K562 (cell line): ENCODE measurements at places on chromosomes 3 and 15. TPM values are rescaled to one million over a fixed set of nuclear protein-coding genes. Genes with fewer than 3 reads are reported as not detected.
A peak's percentile ranks its signal among the peaks of the same experiment; 100 is the strongest.

The SLC6A11 gene
- total RNA-seq = not detected in 2 replicates

The CCDC191 gene
- 0.09 and 0.11 TPM in 2 replicates for total RNA-seq

GRCh38 chr3:9214599-9214998 is 34.8 kb downstream of the SRGAP3 start:
- DNase-seq = no peak

DNA sequence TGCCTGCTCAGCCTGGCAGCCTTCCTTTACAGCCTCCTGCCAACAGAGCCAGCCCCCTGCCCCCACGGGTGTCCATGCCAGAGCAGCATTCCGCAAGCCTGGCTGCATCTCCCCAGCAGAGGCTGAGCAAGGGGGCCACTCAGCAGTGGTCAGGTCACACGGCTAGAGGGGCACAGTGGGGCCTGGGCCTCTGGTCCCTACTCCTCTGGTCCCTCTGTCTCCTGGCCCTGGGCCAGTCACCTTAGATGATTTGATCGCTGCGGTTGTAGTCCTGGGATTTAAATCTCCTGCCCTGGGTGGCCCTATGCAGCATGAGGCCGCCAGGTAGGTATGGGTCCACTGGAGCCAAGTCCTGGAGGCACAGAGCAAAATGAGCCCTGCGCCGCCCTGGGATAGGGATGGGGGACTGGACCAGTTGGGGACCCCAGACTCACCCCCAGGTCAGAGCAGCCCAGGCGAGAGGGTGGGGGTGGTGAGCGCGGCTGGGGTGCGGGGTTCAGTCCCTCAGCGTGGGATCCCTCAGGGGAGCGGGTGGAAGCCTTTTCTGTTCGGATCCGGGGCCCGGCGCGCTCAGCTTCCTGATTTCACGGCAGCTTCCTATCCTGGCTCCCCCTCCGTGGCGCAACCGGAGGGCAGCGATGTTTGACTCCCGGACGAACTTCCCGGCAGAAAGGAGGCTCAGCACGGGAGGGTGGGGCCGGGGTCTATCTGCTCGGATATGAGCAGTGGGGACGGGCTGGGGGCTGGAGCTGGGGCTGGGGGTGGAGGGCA is at the start of gene ZBTB47:
Gene ZBTB47, plus strand, starts transcription at position 138 of the 771 bp plus-strand sequence. CDS start 4,659 bp downstream, outside the sequence.
- DNase-seq = no peak

The C2CD4B gene
- total RNA-seq = not detected in 2 replicates

DNA sequence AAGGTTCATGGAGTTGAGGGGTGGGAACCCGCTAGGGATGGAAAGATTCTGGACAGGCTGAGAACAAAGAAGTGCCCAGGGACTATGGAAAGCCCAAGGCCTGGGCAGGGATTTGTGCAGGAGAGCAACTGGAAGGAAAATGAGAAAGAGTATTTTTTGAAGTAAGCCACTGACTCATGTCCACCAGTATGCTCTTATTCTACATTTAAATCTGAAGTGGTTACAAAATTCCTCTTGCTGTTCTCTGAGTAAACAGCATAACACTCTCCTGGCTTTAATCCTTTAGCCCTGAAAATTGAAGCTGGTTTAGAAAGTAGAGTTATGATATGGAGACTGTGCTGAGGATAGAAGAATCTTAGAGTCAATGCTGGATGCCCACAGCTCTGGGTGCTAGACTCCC is 165.2 kb downstream of the ISL2 start:
- DNase-seq = no peak

The SLC22A13 gene
- 0.29 and 0.49 TPM in 2 replicates for total RNA-seq

The BLM gene
- total RNA-seq = 43.4 and 43.9 TPM in 2 replicates

GRCh38 chr15:50380089-50380488 is 25.1 kb upstream of the GABPB1 start:
- no peak for DNase-seq

DNA sequence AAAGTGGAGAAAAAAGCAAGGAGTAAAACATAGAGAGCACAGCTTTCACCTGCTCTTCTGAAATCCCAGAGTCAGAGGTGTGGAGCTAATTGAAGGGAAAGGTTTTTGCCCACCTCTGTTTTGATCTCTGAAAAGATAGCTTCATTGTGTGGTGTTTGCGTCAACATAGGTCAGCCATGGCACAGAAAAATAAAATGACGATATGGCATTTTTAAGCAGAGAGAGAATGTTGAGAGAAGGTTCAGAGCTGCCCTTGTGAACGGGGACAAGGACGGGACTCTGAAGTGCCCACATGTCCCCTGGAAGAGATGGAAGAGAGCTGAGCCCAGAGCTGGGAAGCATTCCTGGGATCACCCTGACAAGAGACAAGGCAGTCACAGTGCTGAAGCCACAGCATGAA is 249.4 kb upstream of the PLSCR5 start:
- no peak for DNase-seq

GRCh38 chr3:135891121-135891520 is 74.4 kb upstream of the PPP2R3A start:
- DNase-seq = no peak

The P2RY13 gene
- not detected in 2 replicates for total RNA-seq

DNA sequence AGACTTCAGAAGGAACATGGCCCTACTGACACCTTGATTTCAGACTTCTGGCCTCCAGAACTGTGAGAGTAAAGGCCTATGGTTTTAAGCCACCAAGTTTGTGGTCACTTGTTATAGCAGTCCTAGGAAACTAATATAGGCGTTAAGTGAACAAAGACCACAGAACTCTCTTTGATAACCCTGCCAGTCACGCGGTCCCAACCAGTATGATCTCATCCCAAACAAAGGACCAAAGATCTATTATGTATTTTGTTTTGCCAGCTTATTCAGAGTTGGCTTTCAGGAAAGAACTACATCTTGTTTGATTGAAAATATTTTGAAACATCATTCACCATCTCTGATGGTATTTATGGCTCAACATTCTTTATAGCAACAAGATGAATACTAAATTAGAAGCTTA is 294.4 kb upstream of the SLCO3A1 start:
- DNase-seq = no peak

- peak; percentile 63 for DNase-seq
These were observed 637.2 kb downstream of the NTRK3 start for GRCh38 chr15:87619161-87619960.

- no peak for DNase-seq
These were observed 54.2 kb upstream of the SPATA12 start for GRCh38 chr3:57006179-57006657.

GRCh38 chr3:12155264-12155663 is 3.4 kb downstream of the TIMP4 start:
- DNase-seq = no peak

DNA sequence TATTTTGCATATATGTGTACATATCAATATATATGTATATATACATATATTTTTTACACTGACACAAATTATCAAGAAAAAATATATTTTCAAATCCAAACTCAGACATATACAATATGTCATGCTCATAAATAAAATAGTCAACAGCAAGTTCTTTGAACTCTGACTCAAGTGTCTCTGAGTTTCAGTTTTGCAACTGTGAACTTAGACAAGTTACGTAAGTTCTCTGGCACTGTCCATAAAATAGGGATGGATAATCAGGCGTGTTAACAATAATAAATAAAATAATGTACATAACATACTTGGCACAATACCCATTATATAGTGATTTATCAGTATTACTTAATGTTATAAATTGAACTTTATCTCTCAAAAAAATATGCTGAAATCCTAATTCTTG is 12.1 kb upstream of the XRN1 start:
- no peak for DNase-seq

DNA sequence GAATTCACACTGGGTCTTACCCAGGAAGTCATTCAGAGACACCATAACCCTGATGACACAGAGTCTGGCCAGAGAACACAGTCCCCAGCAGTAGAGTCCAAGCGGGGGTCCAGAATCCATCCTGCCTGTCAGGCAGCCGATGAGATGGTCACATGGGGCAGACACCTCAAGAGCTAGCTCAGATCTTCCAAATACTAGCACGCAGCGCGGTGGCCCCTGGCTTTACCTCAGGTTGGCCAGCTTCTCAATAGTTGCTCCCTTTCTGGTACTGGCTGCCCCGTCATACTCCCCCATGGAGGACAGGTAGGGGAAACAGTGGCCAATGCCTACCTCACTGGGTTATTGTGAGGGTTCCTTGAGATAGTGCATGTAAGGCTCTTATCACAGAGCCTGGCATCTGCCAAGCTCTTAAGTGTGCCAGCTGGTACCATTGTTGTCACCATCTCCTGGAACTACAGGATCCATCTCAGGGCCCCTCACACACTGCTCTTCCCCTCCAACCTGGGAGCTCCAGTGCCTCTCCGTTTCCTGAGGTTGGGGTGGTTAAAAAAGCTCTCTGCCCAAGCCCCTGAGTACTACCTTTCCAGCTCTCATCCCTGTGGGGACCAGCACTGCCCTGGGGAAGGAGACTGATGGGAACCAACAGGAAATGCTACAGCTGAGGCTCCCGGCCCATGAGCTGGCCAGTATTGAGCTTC is 3.5 kb upstream of the SLC28A1 start:
- no peak for DNase-seq

DNA sequence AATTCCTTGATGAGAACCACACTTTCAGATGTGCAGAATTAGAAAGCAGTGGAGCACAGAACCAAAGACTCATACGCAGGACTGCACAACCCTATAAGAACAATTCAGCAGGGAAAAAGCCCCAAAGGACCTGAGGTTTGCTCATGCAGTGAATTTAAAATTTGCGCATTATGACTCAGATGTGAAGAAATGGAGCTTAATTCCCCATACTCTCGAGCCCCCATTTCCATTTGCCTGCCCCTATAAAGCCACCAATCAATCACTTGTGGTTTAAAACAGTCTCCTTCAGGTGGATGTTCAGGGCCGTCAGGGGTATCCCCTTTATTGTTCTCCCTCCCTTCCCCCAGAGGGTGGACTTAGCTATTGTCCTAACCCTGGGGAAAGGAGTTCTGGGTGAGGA is 221.2 kb downstream of the IGSF11 start:
- no peak for DNase-seq

DNA sequence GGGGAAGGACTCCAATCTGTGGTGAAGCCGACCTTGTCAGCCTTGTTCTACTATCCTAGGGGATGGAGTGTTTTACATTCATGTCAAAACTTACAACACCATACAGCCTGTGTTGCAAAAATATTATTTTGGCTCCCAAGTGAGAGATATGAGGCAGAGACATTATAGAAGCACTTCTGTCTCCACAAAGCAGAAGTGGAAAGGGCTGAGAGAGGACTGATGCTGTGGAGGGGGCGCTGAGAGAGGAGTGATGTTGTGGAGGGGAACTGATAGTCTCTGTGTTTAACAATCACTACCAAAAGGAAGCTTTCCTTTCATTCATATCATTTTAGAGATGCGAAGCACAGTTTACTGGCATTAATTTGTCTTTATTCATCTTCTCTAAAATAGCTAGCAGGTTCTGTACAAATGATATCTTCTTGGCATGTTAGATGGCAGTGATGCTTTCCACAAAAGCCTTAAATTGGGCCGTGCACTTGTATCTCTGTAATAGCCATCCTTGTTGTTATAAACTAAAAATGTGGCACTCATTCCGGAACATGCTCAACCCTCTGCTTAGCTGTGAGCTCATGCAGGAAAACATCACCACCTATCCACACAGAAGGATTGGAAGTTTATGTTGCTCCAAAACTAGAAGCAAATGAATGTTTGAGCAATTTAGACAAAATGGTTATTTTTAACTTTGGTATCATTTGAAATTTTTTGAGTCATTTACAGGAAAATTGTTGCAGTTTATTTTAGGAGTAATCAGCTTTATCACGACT is 134.6 kb upstream of the TP63 start:
- DNase-seq = no peak

DNA sequence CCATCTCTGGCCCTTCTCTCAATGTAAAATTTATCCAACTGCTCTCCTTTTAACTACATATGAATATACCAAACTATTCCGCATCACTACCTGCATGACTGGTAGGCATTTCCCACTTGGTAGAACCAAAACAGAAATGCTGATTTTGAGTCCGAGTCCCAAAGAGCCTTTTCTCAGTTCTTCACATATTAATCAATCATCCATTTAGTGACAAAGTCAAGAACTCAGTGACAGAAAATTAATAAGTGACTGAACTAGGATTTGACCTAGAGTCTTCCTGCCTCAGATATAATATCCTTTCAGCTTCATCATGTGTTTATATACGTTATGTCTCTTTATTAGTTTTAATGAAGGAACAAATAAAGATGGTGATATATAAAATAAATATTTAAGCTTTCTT is 700.6 kb upstream of the GOLIM4 start:
- no peak for DNase-seq

The ATP8B4 gene
- 0.51 and 0.69 TPM in 2 replicates for total RNA-seq

The TMEM212 gene
- total RNA-seq = not detected in 2 replicates

The MYLK gene
- 0.53 and 0.74 TPM in 2 replicates for total RNA-seq

DNA sequence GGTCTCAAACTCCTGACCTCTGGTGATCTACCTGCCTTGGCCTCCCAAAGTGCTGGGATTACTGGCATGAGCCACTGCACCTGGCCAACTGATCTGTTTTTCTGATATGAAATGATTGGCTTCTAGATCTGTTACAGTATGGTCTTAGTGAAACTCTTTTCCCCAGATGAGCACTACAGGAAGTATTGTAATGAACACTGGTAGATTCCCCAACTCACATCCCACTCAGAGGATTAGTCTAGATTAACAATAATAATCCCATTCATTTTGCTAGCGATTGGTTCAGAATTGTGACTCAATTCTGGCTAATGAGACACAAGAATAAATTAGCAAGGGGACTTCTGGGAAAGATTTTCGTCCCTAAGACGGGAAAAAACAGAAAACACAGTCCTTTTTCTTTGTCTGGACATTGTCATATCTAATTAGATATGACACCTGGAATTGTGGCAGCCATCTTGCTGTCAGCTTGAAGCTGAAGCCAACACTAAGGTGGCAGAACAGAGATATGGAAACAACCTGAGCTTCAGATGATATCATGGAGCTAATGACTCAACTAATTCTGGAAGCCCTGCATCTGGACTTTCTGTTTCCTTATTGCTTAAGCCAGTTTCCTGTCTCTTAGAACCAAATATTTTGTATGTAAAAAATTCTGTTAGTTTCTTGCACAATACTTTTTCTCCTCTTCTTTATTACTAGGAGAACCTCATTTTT is 17.4 kb upstream of the NPTN start:
- no peak for DNase-seq

The KBTBD13 gene
- total RNA-seq = 0.11 and 0.13 TPM in 2 replicates

GRCh38 chr3:120457827-120458226 is 7.0 kb upstream of the FSTL1 start:
- DNase-seq = no peak

- DNase-seq = no peak
These were observed 402.4 kb downstream of the RBMS3 start for GRCh38 chr3:29683018-29683993.
